ENCODE measurements at places on chromosomes 12 and 14.

- peaks cover 1% of the 10 kb centered on the region for H3K36me3 ChIP-seq
- H3K27ac ChIP-seq: no peak overlapping the region
- DNase-seq: no peak
- H3K27me3 ChIP-seq: peaks cover 6% of the 10 kb centered on the region
- no peak overlapping the region for H3K4me3 ChIP-seq
- peaks cover under 1% of the 10 kb centered on the region for H3K4me1 ChIP-seq
Observed at GRCh38 chr12:104059963-104060362, 4.4 kb upstream of the HCFC2 start.

DNA sequence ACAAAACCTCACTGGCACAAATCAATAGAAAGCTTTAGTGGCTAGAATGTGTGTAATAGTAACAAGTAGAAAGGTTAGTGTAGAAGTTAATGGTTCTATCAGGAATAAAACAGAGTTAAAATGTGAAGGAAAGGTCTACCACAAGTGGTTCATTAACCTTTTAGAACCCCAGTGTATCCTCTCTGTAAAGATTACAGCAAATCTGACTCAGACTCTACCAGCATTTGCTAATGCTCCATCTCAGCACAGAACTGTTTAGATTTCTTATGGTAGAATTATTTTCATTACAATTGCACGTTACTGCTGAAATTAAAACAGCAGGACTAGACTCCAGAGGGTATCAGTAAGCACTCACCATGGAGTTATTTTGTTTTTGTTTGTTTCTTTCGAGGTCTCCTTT, 609.0 kb upstream of the LMO3 start:
- no peak for DNase-seq
- no peaks in the 10 kb centered on the region for H3K36me3 ChIP-seq
- no peaks in the 10 kb centered on the region for H3K4me1 ChIP-seq
- no peaks in the 10 kb centered on the region for H3K27me3 ChIP-seq
- H3K4me3 ChIP-seq: no peak overlapping the region
- no peak overlapping the region for H3K27ac ChIP-seq

DNA sequence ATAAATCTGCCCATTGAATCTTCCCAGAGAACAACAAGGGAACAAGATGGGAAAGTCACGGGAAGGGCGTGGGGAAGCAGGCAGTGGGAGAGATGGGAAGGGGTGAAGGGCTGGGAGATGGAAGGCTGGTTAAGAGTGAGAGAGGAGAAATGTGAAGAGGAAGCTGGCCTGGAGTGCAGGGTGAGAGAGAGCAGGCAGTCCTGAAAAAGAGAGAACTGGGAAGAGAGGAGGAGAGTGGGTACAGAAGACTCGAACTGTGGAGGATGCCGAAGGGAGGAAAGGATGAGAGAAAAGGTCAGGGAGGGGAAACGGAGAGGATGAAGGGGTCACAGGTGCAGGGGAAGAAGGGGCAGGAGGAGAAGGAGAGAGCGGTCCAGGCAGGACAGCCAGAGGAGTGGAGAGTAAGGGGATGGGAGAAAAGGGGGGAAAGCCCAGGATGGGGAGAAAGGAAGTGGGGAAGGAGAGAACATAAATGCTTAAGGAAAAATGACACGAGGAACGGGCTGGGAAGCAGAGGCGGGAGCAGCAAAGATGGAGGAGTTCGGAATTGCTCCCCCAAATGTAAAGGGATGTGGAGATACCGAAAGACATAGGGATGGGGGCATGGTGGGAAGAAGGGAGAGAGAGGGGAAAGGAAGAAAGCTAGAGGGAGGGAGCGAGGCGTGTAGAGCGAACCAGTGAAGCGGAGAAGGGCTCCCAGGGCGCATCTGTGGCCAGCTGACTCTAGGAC, 1.2 kb downstream of the PIANP start:
- peaks cover 3% of the 10 kb centered on the region for H3K36me3 ChIP-seq
- H3K27me3 ChIP-seq: peaks cover 37% of the 10 kb centered on the region
- peaks cover 63% of the 10 kb centered on the region for H3K4me1 ChIP-seq
- peak overlapping the region; percentile 85 for H3K4me3 ChIP-seq
- no peak for DNase-seq
- peak overlapping the region; percentile 62 for H3K27ac ChIP-seq

- DNase-seq: no peak
- no peaks in the 10 kb centered on the region for H3K27me3 ChIP-seq
- H3K4me1 ChIP-seq: no peaks in the 10 kb centered on the region
- H3K4me3 ChIP-seq: no peak overlapping the region
Observed at GRCh38 chr12:42985506-42985905, 396.0 kb upstream of the PRICKLE1 start.

GRCh38 chr14:67620217-67620785, 581 bp downstream of the ARG2 start:
- H3K27ac ChIP-seq: peak overlapping the region; percentile 71
- peaks cover 3% of the 10 kb centered on the region for H3K27me3 ChIP-seq
- H3K4me1 ChIP-seq: peaks cover 22% of the 10 kb centered on the region
- H3K4me3 ChIP-seq: peak overlapping the region; percentile 87

DNA sequence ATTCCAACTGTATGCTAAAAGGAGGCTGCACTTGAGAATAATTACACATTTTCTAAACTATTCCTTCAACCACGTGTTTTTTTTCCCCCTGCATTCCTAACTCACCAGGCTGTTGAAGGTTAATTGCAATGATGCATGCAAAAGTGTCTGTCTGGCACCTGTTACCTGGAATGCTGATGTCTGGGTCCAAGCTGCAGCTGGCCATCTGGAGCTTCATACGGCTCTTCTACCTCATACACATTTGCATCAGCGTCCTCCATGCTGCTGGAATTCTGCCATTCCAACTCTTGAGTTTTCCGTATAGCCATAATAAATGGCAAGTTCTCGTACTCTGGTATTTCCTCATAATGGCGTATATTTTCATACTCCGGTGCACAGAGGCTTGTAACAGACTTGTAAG, 8.6 kb downstream of the FGD6 start:
- H3K4me3 ChIP-seq: no peak overlapping the region
- no peak for DNase-seq

GRCh38 chr14:69505338-69506240, 21.1 kb downstream of the PLEKHD1 start:
- no peak for DNase-seq
- no peaks in the 10 kb centered on the region for H3K36me3 ChIP-seq
- no peaks in the 10 kb centered on the region for H3K4me1 ChIP-seq
- no peak overlapping the region for H3K4me3 ChIP-seq
- H3K27ac ChIP-seq: no peak overlapping the region

GRCh38 chr12:55931317-55931779, 386 bp downstream of the DGKA start:
- peak; percentile 8 for DNase-seq
- no peaks in the 10 kb centered on the region for H3K27me3 ChIP-seq
- H3K36me3 ChIP-seq: peaks cover 23% of the 10 kb centered on the region
- H3K4me1 ChIP-seq: peaks cover 60% of the 10 kb centered on the region
- H3K27ac ChIP-seq: peak overlapping the region; percentile 95
- peak overlapping the region; percentile 99 for H3K4me3 ChIP-seq

DNA sequence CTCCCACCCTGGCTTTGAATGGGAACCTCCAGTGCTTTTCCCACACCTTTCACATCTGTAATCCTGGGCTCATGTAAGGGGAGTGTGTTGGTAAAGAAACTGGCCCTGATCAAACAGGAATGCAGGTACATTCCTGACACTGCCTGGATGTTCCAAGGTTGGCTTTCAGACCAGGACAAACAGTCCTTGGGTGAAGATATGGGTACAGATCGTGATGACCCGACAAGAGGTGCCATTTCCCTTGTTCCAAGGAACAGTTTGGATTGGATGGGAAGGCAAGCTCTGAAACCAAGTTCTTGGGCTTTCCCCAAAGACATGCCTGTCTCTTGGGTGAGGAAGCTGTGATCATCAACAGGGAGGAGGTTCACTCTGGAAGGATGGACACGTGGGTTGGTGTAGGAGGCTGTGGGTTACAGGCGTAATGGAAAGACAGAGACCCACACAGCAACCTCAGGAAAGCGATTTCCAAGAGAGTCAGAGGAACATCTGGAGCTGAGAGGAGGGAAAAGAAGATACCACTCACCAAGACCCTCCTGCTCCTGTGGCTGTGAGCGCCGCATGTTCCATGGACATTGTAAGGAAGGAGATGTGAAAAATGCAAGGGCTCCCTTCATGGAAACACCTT, 26.4 kb downstream of the VDR start:
- H3K27ac ChIP-seq: peak overlapping the region; percentile 63
- peaks cover 66% of the 10 kb centered on the region for H3K36me3 ChIP-seq
- H3K4me3 ChIP-seq: no peak overlapping the region
- no peaks in the 10 kb centered on the region for H3K27me3 ChIP-seq

- peaks cover 15% of the 10 kb centered on the region for H3K4me1 ChIP-seq
- peak overlapping the region; percentile 2 for H3K27ac ChIP-seq
- peaks cover 44% of the 10 kb centered on the region for H3K36me3 ChIP-seq
- DNase-seq: no peak
- no peaks in the 10 kb centered on the region for H3K27me3 ChIP-seq
- H3K4me3 ChIP-seq: no peak overlapping the region
Observed at GRCh38 chr12:120771097-120771496, 45.5 kb downstream of the ACADS start.

DNA sequence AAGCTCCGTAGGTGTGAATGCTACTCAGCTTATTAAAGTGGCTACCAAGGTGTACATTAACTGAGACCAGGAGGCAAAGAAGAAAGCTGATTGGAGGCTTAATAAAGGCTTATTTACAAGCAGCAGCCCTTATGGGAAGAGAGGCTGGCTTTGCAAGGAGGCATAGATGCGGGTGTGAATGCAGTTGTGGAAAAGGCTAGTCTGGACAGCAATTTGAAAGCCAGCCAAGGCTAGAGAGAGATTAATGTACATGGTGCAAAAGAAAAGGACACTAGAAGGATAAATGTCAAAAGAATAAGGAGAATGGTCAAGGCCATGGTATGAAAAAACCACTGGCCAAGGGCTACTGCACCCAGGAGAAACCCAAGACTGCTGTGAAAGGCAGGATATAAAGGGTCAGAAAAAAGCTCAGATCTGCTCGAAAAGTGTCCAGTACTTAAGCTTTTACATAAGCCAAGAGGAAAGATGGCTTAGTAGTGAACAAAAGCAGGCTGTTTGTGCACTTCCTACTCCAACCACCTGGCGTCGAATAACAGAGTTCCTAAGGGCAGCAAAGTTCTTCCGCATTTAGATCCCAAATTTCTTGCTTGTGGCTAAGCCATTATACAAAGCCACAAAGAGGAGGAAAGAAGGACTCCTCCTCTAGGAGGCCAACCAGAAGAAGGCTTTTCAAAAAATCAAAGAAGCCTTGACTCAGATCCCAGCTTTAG, 24.0 kb downstream of the KLRK1 start:
- no peaks in the 10 kb centered on the region for H3K27me3 ChIP-seq
- H3K4me3 ChIP-seq: no peak overlapping the region
- H3K4me1 ChIP-seq: peaks cover 26% of the 10 kb centered on the region
- H3K27ac ChIP-seq: no peak overlapping the region
- peaks cover 3% of the 10 kb centered on the region for H3K36me3 ChIP-seq

- H3K4me3 ChIP-seq: no peak overlapping the region
- no peak for DNase-seq
- H3K36me3 ChIP-seq: no peaks in the 10 kb centered on the region
Observed at GRCh38 chr14:84209031-84209430, 1320.9 kb upstream of the FLRT2 start.

DNA sequence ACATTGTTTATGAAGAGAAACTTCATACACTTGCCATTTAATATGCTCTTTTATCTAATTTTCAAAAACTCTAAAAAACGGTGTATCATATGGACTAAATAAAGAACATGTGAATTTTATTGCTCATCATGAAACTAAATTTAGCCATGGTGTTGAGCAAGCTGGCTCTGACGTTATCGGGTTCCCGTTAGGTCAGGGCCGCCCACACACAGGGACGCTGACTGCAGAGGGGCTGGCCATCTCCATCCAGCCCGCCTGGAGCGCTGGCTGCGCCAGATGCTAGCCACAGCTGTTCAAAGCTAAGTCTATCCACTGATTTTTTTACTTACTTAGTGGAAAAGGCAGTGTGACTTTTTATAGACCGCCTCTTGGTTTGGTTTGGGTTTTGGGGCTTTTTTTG, 36.5 kb upstream of the DYNC1H1 start:
- H3K27ac ChIP-seq: peak overlapping the region; percentile 51
- DNase-seq: no peak
- H3K36me3 ChIP-seq: peaks cover 6% of the 10 kb centered on the region
- H3K27me3 ChIP-seq: no peaks in the 10 kb centered on the region

DNA sequence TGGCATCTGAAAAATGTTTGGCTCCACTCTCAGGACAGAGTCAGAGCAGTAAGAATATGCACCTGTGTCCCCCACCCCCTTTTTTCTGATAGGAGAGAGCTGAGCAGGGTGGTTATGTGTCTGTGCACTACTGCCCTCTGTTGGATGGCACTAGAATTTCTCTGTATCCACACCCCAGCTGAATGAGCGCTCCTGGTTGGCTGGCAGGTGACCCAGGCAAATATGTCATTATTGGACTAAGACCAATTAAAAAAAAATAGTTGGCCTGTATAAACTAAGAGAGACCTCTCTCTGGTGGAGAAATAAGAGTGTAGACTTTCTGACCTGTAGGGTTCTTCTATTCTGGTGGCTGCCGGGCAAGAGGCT, 107.0 kb downstream of the PTCSC3 start:
- no peak overlapping the region for H3K27ac ChIP-seq
- peaks cover 4% of the 10 kb centered on the region for H3K27me3 ChIP-seq
- peaks cover 1% of the 10 kb centered on the region for H3K4me1 ChIP-seq
- no peaks in the 10 kb centered on the region for H3K36me3 ChIP-seq
- no peak for DNase-seq

GRCh38 chr12:120136093-120136770, 19.7 kb upstream of the RAB35 start:
- peak overlapping the region; percentile 25 for H3K27ac ChIP-seq
- H3K27me3 ChIP-seq: no peaks in the 10 kb centered on the region
- H3K4me3 ChIP-seq: no peak overlapping the region
- H3K4me1 ChIP-seq: peaks cover 17% of the 10 kb centered on the region

- no peak for DNase-seq
- H3K4me3 ChIP-seq: no peak overlapping the region
- no peaks in the 10 kb centered on the region for H3K36me3 ChIP-seq
- peaks cover 16% of the 10 kb centered on the region for H3K27me3 ChIP-seq
- no peak overlapping the region for H3K27ac ChIP-seq
Observed at GRCh38 chr12:111171345-111171744, 197.6 kb downstream of the PHETA1 start.

GRCh38 chr14:99231161-99231849, 40.7 kb downstream of the BCL11B start:
- H3K4me3 ChIP-seq: no peak overlapping the region
- no peak for DNase-seq
- peaks cover 43% of the 10 kb centered on the region for H3K27me3 ChIP-seq
- H3K36me3 ChIP-seq: peaks cover 3% of the 10 kb centered on the region
- no peaks in the 10 kb centered on the region for H3K4me1 ChIP-seq

DNA sequence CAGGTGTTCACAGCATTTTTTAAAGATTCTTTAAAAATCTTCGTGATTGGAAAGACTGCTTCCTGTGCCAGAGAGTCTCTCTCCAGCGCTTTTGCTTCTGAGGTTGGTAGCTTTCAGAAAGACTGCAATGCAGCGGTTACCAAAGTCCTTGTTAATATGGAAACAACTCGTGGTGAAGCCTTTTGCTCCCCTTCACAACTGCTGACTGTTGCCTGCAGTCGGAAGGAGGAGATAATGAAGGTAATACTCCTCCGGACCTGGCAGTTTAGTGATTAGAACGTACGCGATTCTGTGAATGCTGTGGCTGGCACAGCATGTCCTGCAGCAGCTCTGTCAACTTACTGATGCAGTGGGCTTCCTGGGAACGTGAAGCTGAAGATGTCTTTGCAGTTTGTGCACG, 50.9 kb downstream of the TRAF3 start:
- no peaks in the 10 kb centered on the region for H3K27me3 ChIP-seq
- DNase-seq: no peak
- H3K36me3 ChIP-seq: peaks cover 29% of the 10 kb centered on the region
- H3K27ac ChIP-seq: peak overlapping the region; percentile 14
